ENCODE measurements at places on chromosomes 13 and 19.

DNA sequence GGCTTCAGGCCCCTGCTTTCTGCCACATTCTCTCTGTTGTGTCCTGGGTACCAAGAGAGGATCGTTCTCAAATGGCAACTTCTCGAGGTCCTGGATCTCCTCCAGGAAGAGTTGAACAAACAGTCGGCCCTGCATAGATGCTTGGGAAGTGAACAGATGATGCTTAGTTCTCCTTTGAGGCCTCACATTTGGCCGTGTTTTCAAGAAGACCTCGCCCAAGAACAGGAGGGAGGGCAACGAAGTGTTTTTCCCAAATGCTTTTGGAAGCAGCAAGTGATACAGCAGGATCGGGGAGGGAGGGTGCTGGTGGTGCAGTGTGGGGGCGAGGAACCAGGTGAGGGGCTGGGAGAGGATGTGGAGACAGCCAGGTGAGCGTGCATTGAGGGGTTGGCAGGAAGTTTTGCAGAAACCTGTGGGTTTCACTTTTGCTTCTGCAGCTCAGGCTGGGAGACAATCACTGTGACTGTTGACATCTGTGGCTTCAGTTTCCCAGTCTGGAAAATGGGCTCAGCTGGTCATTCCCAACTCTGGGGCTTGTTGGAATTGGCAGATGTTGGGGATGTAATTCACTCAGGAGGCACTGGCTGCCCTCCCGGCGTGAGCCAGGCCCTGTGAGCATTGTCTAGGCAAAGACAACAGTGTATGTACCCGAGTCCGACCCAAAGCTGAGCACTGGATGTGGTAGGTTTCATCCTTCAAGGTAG lies 21.6 kb downstream of the MAST3 start:
- peak; percentile 13 for DNase-seq

- no peak for DNase-seq
Observed at GRCh38 chr13:71730267-71730666, 136.7 kb downstream of the DACH1 start.

GRCh38 chr13:32362574-32362973 lies 47.3 kb downstream of the BRCA2 start:
- DNase-seq, result no peak

- peak; percentile 75 for DNase-seq
Observed at GRCh38 chr13:72920097-72920496, 138.2 kb downstream of the PIBF1 start.

DNA sequence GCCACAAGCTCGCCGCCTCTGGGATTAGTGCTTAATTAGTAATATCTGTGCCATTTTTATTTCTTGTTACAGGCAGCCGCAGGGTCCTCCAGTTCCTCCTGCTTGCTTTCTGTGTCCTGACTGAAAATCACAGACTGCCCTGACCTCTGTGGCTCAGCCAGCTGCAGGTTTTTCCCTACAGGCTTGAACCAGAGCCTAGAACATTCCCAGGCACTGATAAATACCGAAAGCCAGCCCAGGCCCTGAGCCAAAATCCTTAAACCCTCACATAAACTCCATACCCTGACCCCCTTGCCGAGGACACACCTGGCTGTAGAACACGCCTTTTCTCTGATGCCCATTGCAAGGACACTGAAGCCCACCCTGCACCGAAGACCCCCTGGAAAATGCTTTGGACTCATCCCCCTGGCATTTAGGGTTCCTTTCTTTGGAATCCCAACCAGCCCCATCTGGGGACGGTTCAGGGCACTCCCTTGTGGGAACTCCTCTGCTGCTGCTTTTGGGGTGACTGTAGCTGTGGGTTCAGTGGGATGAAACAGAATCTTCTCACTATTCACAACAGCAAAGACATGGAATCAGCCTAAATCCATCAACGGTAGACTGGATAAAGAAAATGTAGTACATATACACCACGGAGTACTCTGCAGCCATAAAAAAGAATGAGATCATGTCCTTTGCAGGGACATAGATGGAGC lies 15.5 kb downstream of the DPP9 start:
- DNase-seq, result no peak

DNA sequence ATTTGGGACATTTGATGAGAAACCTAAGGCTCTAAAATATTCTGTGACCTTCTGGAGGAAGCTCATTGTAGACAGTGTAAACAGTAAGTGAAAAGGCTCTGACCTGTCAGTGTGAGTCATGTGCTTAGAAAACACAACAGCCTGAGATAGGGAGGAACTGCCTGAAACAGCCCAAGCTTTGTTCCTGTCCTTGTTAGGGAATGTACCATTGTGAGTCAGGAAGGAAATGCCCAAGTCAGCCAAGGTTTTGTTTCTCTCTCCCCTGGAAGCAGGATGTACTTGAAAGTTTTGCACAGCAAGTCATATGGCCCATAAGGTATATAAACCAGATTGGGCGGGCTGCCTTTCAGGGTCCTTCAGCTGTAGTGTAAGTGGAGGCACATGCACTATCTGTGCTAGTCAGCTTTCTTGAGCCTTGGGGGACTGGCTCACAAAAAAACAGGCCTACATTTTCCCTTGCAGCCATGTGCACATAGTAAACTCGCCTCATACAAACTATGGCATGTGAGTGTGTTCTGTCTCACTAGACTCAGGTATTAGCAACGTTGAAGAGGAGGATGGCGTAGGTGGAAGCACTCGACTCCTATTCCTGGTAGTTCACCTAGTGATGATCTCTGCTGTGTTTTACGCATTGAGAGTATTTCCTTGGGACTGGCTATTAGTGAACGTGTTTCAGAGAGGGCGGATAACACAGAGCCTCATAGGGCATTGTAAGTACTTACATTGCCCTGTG lies 141.2 kb upstream of the KLHL1 start:
- no peak for DNase-seq

DNA sequence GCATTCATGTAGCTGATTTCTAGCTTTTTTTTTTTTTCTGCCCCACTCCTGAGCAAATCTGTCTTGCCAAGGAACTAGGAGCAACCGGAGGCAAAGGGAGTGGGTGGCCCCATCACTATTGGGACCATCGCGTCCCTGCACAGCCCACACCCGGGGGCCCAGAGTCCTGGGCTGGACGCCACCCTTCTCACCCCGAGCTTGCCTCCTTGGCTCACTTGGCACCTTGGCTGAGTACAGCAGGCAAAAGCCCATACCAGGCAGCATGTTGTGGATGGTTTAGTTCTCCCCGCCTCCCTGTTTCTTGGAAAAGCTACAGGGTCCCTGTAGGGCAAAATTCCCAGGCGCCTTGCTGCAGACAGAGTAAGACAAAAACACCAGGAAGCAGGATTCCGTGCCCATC lies 13.7 kb downstream of the SMIM24 start:
- peak; percentile 48 for DNase-seq

Measured in G401 (cell line).